ENCODE measurements at places on chromosomes 13 and 19.

DNA sequence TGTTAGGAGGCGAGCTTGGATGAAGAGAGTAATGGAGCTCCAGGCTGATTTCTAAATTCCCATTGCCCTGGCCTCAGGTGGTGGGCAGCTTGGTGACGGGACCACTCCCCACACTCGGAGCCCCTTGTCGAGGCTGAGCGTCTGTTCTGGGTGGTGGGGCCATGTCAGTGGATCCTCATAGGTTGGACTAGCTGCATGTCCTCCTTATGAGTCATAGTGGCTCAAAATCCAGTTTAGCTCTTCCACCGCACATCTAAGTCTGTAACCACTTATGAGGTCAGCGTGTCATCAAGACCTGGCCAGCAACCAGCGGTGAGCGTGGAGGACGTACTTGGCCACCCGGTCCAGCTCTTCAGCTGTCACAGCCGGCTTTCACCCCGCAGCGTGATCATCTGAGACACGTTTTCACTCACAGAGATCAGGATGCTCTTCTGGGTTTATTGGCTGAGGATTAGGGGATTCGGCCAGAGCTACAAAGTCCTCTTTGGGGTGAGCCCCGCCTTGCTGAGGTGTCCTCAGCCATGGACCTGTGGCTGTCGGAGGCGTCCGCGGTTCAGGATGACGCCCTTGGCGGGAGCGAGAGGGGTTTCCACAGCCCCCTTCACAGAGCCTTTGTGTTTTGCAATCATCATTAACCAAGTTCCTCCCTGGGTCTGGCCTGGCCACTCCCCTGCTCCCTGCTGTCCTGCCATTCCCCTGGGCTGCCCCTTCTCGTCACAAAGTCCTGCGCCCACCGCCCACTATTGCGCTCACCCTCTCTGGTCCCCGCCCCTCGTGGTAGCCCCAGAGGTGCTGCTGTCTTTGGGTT, 41.9 kb downstream of the ADPRHL1 start:
- DNase-seq, result no peak

DNA sequence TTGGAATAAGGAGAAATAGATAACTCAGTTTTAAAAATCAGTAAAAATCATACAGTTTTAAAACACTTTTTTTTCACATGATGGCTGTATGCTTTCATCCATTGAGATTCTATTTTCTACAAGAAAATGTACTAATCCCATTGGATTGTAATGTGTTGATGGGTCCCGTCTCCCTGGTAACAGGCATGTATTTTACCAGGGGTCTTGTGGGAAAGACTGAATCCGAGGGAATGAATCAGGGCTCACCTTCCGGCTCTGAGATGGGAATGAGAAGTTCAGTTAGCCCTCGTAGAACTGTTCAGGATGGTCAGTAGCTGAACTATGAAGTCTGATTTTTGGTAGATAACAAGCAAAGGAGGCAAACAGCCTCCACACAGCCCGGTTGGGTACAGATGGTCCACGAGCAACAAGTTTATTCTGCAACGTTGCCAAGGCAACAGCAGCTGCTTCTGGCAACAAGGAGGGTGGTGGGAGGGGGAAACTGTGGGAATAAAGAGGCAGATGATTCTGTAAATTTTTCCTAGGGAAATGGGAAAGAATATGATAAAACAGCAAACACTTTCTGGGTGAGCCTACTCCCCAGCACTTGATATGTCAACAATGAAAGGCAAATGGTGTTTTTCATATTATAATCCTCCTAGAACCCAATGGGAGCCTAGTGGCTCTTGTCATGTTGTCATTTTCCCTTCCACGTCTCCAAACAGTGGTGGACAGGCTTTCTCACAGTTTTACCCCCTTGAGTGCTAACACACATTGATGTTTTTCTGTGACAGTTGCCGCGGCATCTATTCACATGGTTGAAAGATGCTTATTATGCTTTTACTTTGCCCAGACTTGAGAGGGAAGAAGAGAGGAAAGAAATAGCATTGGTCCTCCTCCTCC, 12.4 kb upstream of the SIAH3 start:
- DNase-seq, result no peak

DNA sequence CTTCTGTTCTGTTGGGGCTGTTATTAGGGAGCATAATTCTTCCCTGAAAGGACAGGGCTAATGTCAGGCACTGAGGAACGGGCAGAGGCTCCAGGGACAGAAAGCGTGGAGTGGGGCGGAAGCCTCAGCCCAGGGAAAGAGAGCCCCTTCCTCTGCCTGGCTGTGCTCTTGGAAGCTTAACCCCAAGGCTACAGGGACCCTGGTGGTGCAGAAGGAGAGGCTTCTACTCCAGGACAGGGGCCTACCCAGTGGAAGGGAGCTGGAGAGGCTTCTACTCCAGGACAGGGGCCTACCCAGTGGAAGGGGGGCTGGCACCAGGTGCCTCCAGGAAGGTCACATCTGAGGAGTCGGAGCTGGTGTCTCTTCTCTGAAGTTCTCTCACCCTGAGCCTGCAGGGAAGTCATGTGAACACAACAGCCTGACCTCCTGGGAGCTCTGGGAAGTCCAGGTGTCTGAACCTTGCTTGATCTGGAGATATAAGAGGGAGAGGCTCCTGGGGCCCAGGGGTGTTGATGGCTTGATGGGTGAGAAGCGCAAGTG, 159.5 kb upstream of the SOX1 start:
- no peak for DNase-seq

- DNase-seq, result no peak
Measured at GRCh38 chr19:48477067-48477685, 8.0 kb downstream of the CYTH2 start.

DNA sequence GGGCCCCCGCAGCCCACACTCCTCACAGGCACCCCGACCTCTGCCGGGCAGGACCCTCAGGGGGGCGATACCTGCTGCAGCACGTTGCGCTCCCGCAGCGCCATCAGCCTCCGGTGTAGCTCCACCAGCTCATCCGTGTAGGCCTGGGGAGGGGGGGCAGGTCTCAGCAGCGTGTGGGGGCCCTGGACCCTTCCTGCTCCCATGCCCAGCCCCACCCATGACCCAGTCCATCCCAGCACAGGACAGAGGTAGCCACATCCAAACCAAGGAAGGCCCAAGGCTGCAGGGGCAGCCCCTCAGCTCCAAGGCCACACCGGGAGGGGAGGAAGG, 66.5 kb downstream of the MLLT1 start:
- no peak for DNase-seq

GRCh38 chr19:35006342-35006998, 6.3 kb downstream of the GRAMD1A start:
- no peak for DNase-seq

GRCh38 chr19:42124386-42124901, 7.8 kb downstream of the POU2F2 start:
- no peak for DNase-seq

- DNase-seq, result no peak
Measured at GRCh38 chr13:67803118-67803517, 573.0 kb upstream of the PCDH9 start.

GRCh38 chr19:40974633-40975037, 16.4 kb upstream of the CYP2B6 start:
- DNase-seq, result peak; percentile 83

GRCh38 chr13:29832761-29833298, 17.6 kb downstream of the UBL3 start:
- DNase-seq, result no peak

- DNase-seq, result peak; percentile 43
Measured at GRCh38 chr13:92187378-92187989, 789.1 kb downstream of the GPC5 start.

GRCh38 chr19:44617110-44617880, 3.9 kb downstream of the IGSF23 start:
- no peak for DNase-seq

DNA sequence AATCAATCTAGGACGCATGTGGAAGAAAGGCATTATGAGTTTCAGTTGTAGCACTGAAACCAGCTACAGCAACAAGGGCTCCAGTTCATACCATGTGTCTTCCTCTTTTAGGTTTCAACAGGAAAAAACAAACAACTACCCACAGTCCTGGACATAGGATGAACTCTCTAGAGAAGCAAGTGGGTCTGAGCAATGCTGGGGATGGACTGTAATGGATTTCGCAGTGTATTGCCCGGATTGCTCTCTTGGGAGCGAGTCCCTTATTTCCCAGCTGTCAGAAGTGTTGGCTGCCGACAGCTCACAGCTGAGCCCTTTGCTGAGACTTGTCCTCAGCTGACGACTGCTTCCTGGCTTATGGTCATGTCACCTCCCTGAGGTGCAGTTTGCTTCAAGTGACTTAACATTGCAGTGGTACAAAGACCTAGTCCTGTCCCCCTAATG, 12.1 kb upstream of the MYCBP2 start:
- DNase-seq, result no peak

DNA sequence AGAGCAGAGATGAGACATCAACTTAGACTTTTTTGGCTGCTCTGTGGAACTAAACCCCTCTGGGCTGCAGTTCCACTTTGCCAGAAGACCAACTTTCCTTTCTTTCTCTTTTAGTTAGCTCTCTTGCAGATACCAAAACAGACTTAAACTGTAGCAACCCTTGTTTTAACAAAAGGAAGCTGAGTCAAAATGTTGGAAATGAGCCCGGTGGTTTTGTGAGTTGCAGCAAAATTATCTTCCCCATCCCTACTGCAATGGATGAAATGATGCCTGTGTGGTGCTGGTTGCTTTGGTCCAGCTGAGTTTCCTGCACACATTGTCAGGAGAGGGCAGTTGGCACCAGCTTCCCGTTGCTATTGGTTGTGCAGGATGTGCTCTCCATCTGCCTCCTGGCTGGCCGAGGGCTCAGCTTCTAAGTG, 115.3 kb downstream of the LRCH1 start:
- DNase-seq, result no peak

- DNase-seq, result no peak
Measured at GRCh38 chr19:55365964-55366363, 2.9 kb upstream of the GARIN5B start.

Measured in CD4-positive, alpha-beta T cell treated with Interferon alpha-2 for 1 hour (primary cell).